HFFc6 (cell line): ENCODE measurements at places on chromosomes 6 and 20. TPM values are rescaled to one million over a fixed set of nuclear protein-coding genes. Genes with fewer than 3 reads are reported as not detected.
A peak's percentile ranks its signal among the peaks of the same experiment; 100 is the strongest.

- peak; percentile 30 for DNase-seq
Measured at GRCh38 chr6:117512056-117512828, 29.8 kb downstream of the DCBLD1 start.

DNA sequence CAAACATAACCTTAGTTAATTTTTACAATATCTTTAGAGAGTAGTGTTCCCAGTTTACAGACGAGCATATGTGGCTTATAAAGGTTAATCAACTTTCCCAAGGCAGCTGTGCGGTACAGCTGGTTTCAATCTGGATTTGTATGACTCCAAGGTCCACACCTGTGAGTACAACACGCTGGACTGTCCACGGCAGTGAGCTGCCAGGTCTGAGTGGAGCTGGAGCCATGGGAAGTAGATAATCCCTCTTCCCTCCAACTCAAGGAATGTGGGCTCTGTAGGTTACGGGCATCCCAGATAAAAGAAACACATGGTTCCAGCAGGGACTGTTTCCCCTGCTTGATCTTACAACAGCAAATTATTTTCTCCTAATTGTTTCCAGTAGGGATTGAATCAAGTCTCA, 102.2 kb downstream of the SOD2 start:
- DNase-seq = no peak

- DNase-seq = no peak
Measured at GRCh38 chr6:169085466-169085865, 168.2 kb downstream of the THBS2 start.

DNA sequence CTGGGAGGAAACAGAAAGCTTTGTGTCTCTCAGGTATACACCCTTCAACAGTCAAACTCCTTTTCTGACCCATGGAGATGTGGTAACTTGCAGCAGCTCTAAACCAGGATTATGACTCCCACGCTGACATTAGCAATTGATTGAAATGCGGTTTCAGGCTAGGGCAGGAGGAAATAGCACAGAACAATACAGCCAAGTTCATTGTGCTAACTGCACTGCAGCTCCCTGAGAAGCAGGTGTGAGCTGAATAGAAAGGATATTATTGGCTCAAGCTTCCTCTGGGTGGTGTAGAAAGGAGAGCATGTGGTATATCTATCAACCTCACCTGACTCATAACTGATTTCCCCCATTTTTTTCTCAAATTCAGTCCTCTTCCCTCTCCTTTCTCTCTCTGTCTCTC, 612.3 kb upstream of the BTBD3 start:
- DNase-seq = no peak

DNA sequence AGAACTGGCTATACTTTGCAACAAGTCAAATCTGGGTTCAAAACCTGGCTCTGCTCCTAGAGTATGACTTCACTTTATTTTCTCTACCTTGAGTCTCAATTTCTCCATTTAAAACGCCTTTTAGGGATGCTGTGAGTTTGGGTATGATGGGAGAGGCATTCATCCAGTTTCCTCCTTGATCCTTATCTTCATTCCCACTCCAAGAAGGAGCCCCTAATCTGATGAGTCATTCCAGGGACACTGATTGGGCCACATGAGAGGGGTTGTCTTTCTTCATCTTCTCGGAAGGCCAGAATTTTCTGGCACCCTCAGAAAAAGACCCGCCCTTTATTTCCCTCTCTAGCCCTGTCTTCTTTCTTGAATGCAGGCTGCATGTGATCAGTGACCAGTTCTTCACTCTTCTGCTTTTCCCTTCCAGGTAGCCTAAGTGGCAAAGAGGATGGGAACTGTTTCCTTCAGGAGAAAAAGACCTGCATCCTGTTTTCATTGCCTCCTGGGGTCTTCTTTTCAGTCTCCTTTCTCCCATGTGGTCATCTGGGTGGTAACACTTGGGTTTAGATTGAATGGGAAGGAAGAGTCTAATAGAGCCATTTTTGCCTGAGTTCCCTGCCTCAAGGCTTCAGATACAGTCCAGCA, 32.1 kb upstream of the PNRC1 start:
- no peak for DNase-seq

- no peak for DNase-seq
Measured at GRCh38 chr20:51979226-51979625, 176.9 kb upstream of the SALL4 start.

DNA sequence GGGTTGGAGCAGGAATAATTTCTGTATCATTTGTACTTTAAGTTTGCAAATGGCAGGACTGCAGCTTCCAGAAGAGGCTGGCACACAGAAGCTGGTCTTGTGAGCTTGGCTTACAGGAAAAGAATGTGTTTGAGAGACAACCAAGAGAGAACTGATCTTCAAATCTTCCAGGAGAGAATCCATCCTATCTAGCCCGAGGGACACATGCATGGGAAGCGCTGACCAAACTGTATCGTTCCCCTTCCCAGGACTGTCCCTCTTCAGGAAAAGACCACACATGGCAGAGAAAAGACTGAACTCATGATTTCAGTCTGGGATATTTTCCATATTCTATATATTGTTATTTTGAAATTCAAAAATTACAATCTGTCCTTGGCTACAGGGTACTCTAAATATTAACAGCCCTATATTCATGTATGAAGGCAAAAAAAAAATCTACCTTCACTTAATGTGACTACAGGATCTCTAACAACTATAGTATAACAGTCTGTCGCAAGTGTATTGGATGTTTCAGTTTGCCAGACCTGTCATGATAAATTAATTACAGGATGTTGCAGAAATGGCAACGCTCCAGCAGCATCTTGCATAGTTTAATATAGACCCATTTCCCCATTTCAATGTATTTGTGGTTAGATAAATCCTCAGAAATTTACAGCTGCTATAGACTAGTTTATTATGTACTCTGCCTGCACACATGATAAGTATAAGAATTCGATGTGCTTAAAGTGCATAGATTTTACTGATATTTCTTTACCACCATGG, 99.4 kb downstream of the MYB start:
- no peak for DNase-seq

DNA sequence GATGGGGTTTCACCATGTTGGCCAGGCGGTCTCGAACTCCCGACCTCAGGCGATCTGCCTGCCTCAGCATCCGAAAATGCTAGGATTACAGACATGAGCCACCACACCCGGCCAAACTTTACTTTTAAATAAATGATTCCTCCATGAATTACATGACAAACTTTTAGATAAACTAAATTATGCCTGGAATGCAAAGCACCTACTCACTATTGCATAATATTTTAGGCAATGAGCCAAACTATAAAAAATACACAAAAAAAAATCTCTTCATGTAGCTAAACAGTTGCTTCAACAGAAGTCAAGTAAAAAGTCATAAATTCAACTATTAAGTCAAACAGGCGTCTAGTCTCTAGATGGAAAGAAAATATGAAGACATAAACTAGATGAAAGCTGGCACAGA, 56.5 kb downstream of the PTPRK start:
- no peak for DNase-seq

GRCh38 chr6:151494235-151494935, 568 bp downstream of the CCDC170 start:
- DNase-seq = peak; percentile 5

DNA sequence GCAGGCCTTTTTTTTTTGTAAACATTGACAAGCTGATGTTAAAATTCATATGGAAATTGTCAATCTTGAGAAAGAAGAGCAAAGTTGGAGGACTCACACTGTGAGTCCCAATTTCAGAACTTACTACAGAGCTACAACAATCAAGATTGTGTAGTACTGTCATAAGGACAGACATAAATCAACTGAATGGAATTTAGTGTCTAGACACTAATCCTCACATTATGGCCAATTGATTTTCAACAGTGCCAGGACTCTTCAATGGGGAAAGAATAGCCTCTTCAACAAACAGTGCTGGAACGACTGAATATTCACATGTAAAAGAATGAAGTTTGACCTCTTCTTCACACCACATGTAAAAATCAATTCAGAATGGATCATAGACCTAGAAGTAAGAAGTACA, 60.8 kb downstream of the TGM2 start:
- DNase-seq = no peak

DNA sequence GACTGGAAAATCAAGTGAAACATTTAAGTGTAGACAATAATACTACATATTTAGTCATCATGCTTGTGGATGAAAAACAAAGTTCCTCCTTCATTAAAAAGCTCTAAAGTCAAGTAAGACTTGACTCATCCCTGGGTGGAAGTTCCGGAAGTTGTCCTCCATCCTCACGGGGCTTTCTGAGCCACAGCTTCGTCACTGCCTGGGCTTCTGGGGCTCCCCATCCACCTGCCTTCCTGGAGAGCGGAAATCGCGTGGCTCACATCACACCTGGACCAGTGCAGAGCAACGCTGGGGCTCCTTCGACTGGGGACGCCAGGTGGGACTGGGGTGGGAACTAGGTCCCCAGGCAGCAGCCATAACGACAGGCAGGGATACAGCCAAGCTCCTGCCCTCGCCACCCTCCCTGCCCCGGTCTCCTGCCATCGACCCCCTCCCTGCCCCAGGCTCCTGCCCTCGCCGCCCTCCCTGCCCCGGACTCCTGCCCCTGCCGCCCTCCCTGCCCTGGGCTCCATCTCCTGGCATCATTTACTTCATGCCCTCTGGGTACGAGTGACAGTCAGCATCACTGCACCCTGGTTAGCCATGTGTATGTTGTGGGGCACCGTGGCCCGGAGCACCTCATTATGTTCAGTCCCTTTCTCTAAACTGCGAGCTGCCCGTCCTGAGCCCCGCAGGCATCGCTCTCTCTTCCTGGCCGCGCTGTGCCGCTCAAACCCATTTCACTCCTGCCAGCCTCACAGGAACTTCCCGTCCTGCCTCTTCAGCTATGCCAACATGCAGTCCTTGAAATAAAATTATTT, 12.9 kb downstream of the THBS2 start:
- no peak for DNase-seq

GRCh38 chr6:105014954-105015353, 58.0 kb downstream of the LIN28B start:
- no peak for DNase-seq

DNA sequence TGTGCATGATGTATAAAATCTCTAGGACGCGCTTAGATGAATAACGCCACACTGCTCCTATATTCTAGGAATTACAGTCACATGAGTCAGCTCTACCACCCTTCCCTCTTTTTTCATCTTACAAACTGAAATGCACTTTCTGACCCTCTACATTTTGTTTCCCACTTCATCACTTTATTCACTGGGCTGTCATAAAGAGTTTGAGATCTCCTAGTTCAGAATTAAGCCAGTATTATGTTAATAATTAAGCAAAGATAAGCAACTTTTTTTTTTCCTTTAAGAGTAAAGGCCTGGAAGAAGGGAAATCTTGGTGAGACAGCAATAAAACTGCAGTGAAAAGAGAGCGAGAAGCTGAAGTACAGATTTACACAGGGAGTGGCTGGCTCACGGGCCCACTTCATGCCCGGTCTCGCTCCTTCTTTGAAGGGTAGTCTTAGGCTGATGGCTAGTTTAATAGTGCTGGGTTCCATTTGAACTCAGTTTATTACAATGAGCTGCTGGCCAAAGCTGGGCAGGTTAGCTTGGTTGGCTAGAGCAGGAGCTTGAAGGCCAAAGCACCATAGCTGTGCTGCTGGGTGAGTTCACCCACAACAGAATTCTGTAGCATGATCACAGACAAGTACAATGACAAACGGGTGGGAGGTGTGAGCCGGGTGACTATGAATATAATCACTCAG, 110.6 kb downstream of the MAP7 start:
- DNase-seq = no peak

GRCh38 chr20:24452498-24453127, 16.8 kb upstream of the SYNDIG1 start:
- no peak for DNase-seq

GRCh38 chr20:46520976-46521579, 7.7 kb upstream of the ZNF334 start:
- DNase-seq = peak; percentile 50

GRCh38 chr6:107729098-107729497, 95.0 kb downstream of the SCML4 start:
- DNase-seq = no peak

GRCh38 chr6:7260291-7261031, 52.5 kb downstream of the SSR1 start:
- no peak for DNase-seq

ERMARD gene
- total RNA-seq = 13.9 to 17.5 TPM (median 14.6 TPM) in 3 replicates

NRSN1 gene
- total RNA-seq = not detected in 3 replicates

BAG2 gene
- 25.9 to 30.8 TPM (median 26.2 TPM) in 3 replicates for total RNA-seq

HS3ST5 gene
- total RNA-seq = not detected in 2 replicates

CLVS2 gene
- total RNA-seq = not detected in 3 replicates

SEMG2 gene
- not detected in 2 replicates for total RNA-seq

ERVFRD-1 gene
- not detected in 3 replicates for total RNA-seq

SIRPB2 gene
- not detected in 3 replicates for total RNA-seq

CYB5R4 gene
- 10.9 to 19.6 TPM (median 11.6 TPM) in 3 replicates for total RNA-seq
